ENCODE measurements at places on chromosomes 5 and 9. TPM values are rescaled to one million over a fixed set of nuclear protein-coding genes. Genes with fewer than 3 reads are reported as not detected.

The DCAF12 gene
- 38.3 TPM for total RNA-seq

The LCN12 gene
- 2.5 TPM for total RNA-seq

The LCN15 gene
- 0.05 TPM for total RNA-seq

The SIT1 gene
- not detected for total RNA-seq

The AK8 gene
- total RNA-seq: 0.39 TPM

The PCDHGA7 gene
- total RNA-seq: 0.18 TPM

The LCN1 gene
- not detected for total RNA-seq

The GABRA1 gene
- not detected for total RNA-seq

The TLE4 gene
- total RNA-seq: 8.7 TPM

The OR1B1 gene
- not detected for total RNA-seq

DNA sequence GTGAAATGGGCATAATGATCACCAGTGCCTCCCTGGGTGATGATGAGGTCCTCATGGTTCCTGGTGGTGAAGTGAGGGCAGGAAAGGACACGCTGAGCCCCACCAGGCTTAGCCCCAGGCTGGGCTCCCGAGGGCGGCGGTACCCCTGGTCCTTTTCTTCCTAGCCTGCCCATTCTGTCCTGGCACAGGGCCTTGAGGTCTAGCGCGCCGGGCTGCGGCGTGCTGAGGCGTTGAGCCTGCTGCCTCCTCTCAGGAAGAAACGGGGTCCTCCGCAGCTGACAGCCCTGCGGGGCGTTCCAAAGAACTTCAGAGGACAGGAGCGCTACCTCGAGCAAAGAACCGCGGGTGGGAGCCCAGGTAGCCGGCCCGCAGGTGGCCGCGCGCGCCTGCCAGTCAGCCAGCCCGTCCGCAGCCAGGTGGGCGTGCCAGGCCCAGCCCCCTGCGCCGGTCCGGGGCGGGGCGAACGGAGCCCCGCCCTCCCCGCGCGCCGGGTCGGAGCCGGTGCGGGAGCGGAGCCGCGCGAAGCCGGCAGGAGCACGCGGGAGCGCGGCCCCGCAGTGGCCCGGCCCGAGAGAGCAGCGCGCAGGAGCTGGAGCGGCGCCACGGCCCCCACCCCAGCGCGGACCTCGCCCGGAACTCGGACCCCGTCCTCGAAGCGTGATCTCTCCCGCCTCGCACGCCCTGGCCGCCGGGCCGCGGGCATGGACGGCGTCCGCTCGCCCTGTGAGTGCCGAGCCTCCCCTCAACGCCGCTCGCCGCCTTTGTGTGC lies at the start of gene WNK2:
Gene WNK2, plus strand, starts transcription at position 477 of the 769 bp plus-strand sequence. CDS start 791 bp downstream, outside the sequence.
- no peaks in the 10 kb centered on the region for H3K4me1 ChIP-seq
- peak within 1 kb of the TSS; percentile 42 for H3K4me3 ChIP-seq
- DNase-seq: no peak
- no peaks in the 10 kb centered on the region for H3K36me3 ChIP-seq

DNA sequence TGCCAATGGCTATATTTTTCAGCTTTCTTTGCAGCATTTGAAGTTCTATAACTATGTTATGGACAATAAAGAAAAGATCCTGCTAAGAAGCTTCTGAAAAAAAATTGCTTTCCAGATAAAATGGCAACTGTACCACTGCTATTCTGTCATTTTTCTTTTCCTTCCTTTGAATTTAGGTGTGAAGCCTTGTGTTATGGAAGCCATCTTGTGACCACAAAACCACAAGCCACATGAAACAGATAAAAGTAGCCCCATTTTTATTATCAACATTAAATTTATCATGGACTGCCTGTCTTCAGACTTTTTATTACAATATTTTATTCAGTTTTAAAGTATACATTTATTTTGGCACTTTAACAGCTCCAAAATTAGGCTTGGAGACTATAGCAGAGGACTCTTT lies 289.9 kb upstream of the ACTBL2 start:
- no peaks in the 10 kb centered on the region for H3K36me3 ChIP-seq
- peaks cover 7% of the 10 kb centered on the region for H3K4me1 ChIP-seq
- peak overlapping the region; percentile 56 for H3K27ac ChIP-seq
- no peak overlapping the region for H3K4me3 ChIP-seq

- H3K4me3 ChIP-seq: no peak overlapping the region
- H3K36me3 ChIP-seq: no peaks in the 10 kb centered on the region
- no peaks in the 10 kb centered on the region for H3K27me3 ChIP-seq
- DNase-seq: no peak
- H3K27ac ChIP-seq: no peak overlapping the region
- H3K4me1 ChIP-seq: no peaks in the 10 kb centered on the region
Measured at GRCh38 chr9:6984941-6985578, 227.3 kb downstream of the KDM4C start.

DNA sequence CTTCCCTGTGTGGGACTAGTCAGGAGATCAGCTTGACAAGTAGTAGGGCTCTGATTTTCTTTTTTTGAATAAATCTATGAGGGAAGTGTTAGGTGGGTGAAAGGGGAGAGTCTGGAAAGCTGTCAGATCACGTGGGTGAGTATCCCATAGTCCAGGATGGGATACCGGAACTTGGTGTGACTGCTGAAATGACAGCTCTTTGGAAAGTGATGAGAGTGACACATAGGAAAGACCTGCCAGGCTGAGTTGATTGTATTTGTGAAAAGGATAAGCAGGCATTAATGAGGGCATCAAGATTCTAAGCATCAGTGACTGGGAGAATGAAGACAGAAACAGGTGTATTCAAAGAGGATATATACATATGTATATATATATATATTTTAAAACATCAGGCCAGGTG lies 35.6 kb downstream of the ACTBL2 start:
- H3K27ac ChIP-seq: peak overlapping the region; percentile 25
- no peaks in the 10 kb centered on the region for H3K27me3 ChIP-seq

- H3K27ac ChIP-seq: no peak overlapping the region
- no peaks in the 10 kb centered on the region for H3K27me3 ChIP-seq
- H3K4me1 ChIP-seq: no peaks in the 10 kb centered on the region
- H3K4me3 ChIP-seq: no peak overlapping the region
- DNase-seq: no peak
Measured at GRCh38 chr5:56175488-56175887, 57.6 kb downstream of the ANKRD55 start.

GRCh38 chr5:8478326-8478725 lies 609.4 kb downstream of the MTRR start:
- no peaks in the 10 kb centered on the region for H3K27me3 ChIP-seq
- no peak overlapping the region for H3K4me3 ChIP-seq
- no peaks in the 10 kb centered on the region for H3K36me3 ChIP-seq
- H3K27ac ChIP-seq: no peak overlapping the region
- DNase-seq: no peak

DNA sequence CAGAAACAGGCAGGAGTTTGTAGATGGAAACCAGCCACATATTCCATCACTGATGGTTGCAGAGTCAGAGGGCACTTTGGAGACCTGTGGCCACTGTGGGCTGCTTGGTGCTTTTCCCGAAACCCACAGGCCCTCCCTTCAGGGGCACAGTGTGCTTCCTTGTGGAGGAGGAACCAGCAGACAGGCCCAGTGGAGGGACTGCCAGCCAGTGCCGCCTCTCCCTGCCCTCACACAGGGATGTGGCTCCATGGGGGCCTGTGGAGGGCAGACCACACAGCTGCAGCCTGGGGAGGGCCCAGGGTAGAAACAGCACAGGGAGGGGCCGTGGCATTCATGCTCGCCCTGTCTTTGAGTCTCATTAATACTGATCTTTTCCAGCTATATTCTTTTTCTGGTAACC lies 35.2 kb downstream of the CEP72 start:
- no peaks in the 10 kb centered on the region for H3K4me1 ChIP-seq
- DNase-seq: no peak
- no peak overlapping the region for H3K4me3 ChIP-seq
- H3K27ac ChIP-seq: no peak overlapping the region

- no peak overlapping the region for H3K4me3 ChIP-seq
- no peak for DNase-seq
- H3K36me3 ChIP-seq: no peaks in the 10 kb centered on the region
- H3K4me1 ChIP-seq: no peaks in the 10 kb centered on the region
Measured at GRCh38 chr9:81627481-81627880, 61.9 kb downstream of the TLE1 start.

- H3K4me3 ChIP-seq: no peak overlapping the region
- no peak for DNase-seq
- no peaks in the 10 kb centered on the region for H3K27me3 ChIP-seq
- no peaks in the 10 kb centered on the region for H3K4me1 ChIP-seq
- no peaks in the 10 kb centered on the region for H3K36me3 ChIP-seq
- H3K27ac ChIP-seq: no peak overlapping the region
Measured at GRCh38 chr5:155343468-155343867, 329.9 kb downstream of the KIF4B start.

DNA sequence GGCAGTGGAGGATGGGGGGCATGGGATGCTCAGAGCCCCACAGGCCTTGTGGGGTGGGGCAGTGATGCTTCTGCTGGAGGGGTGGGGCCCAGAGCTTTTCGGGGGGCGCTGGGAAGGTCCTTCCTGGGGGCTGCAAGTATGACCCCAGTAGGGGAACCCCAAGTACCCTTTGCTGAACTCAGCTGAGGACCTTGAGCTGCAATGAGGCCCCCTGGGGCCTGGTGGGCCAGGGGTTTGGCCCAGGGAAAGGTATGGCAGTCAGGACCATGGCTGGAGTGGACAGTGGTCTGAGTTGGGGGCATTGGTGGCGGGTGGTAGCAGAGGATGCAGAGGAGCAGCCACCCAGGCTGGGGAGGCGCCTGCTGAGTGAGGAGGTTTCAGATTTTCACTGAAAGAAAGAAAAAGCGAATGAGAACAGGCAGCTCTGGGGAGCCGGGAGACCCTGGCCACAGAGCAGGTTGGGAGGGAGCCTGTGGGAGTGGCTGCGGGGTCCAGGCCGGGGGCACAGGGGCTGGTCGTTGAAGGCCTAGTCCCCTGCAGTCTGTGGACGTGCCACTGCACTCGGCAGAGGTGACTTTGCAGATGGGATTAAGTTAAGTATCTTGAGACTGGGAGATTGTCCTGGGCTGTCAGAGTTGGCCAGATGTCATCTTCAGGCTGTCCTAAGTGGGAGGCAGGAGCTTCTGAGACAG lies 19.2 kb downstream of the WNK2 start:
- no peak overlapping the region for H3K4me3 ChIP-seq
- no peak for DNase-seq
- no peak overlapping the region for H3K27ac ChIP-seq
- H3K27me3 ChIP-seq: no peaks in the 10 kb centered on the region

DNA sequence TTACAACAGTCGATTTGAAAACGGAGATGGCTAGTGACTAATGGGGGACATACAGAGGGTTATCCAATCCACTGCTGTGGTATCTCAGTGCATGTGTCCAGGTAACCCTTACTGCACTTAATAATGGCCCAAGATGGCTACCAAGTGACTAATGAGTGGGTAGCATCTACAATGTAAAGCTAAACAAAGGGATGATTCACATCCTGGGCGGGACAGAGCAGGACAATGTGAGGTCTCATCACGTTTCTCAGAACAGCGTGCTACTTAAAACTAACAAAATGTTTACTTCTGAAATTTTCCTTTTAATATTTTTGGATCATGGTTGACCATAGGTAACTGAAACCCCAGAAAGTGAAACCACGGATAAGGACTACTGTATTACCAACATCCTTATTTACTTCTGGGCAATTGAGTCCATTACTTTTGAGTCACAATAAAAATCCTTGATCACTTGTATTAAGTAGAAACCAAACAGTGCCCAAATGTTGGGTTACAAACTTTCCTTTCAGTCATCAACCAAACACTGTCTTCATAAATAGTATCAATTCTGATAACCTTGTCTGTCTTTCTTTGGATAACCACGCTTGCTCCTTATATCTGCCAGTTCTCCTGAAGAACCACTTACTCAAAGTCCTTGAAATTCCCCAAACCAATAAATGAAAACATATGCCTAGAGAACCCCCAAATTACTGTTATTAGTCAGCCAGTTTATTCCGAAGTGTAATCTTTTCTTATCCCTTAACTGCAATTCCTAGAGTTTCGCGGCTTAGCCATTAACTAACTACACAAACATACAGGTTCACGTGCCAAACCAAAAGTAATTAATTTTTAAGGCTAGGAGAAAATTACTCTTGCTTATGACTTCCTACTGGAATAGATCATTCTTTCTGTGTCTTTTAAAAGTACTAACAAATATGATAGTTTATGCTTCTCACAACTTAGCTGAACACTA lies 59.7 kb downstream of the ELL2 start:
- H3K4me3 ChIP-seq: no peak overlapping the region
- no peak overlapping the region for H3K27ac ChIP-seq
- H3K36me3 ChIP-seq: peaks cover 9% of the 10 kb centered on the region

DNA sequence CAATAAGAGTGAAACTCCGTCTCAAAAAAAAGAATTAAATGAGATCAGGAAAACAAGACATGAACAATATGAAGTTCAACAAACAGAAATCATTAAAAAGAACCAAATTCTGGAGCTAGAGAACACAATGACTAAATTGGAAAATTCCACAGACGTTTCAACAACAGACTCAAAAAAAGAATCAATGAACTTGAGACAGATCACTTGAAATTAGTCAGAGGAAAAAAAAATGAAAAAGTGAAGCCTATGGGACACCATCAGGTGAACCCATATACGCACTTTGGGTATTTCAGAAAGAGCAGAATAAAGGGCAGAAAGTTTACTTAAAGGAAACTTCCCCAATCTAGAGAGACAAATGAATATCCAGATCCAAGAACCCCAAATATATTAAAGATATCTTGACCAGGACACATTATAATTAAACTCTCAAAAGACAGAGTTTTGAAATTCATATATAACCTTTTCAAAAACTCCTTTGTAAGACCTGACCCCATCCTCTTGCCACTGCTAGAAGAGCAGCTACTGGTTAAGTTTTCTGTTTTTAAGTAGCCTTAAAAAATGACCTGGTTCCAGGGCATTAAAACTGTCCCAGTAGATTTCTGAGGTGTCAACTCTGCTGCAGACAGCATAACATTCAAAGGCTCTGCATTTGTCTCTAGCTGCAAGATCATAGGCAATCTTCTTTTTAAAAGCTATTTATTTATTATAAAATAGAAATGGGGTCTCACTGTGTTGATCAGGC lies 7.7 kb upstream of the MATR3 start:
- peaks cover 30% of the 10 kb centered on the region for H3K36me3 ChIP-seq
- H3K27me3 ChIP-seq: no peaks in the 10 kb centered on the region
- no peak for DNase-seq
- peaks cover 3% of the 10 kb centered on the region for H3K4me1 ChIP-seq

- peaks cover 38% of the 10 kb centered on the region for H3K4me1 ChIP-seq
- peak overlapping the region; percentile 97 for H3K27ac ChIP-seq
- no peak overlapping the region for H3K4me3 ChIP-seq
Measured at GRCh38 chr9:35666549-35666948, 1.6 kb upstream of the ARHGEF39 start.

DNA sequence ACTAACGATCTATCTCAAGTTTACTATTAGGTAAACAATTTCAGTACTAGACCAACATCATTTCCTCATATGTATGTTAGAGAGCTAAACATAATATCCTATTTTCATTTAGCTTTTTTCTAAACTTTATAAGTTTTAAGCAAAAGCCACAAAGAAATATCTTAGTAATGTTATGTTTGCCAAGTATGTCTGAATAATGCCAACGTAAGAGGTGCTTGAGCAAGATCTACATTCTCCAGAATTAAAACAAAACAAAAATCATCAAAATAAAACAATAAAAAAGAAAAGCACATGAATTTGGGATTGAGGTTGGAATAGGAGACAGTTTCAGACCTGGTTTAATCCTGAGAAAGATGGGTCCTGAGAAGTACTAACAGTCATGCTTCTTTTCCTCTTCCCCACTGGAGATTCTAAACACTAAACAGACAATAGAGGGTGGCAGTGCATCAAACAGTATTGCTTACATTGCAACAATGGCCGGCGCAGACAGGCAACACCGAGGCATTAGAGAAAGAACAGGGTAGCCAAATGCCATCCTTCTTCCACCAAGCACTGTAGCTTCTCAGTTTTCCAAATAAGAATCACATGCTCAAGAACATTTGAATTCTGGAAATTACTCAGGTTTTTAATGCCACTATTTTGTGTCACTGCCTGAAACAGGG lies 33.6 kb downstream of the CSNK1A1 start:
- H3K27ac ChIP-seq: peak overlapping the region; percentile 13
- peaks cover 32% of the 10 kb centered on the region for H3K36me3 ChIP-seq
- peaks cover 45% of the 10 kb centered on the region for H3K4me1 ChIP-seq
- H3K27me3 ChIP-seq: no peaks in the 10 kb centered on the region
